ENCODE measurements at places on chromosomes 2 and 18.

- DNase-seq: no peak
Observed at GRCh38 chr2:105636109-105636740, 108.5 kb upstream of the NCK2 start.

GRCh38 chr2:170972296-170973224 is 43.5 kb downstream of the GORASP2 start:
- DNase-seq: no peak

GRCh38 chr2:201420442-201421113 is 30.7 kb downstream of the TRAK2 start:
- DNase-seq: no peak

DNA sequence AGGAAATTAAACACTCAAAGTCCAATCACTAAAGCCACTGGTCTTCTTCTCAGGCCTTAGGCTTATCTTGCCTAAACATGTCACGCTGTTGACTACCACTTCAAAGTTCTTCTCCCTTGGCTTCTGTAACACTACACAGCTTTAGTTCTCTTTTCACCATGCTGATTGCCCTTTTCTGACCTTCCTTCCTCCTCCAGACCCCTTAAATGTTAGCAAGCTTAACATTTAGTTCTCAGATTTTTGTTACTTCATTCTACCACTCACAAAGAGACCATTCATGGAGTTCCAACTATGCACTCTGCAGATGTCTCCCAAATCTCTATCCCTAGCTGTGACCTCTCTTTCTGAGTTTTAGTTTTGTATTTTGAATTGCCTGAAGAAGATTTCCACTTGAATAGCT is 64.4 kb downstream of the TTC21B start:
- DNase-seq: no peak

DNA sequence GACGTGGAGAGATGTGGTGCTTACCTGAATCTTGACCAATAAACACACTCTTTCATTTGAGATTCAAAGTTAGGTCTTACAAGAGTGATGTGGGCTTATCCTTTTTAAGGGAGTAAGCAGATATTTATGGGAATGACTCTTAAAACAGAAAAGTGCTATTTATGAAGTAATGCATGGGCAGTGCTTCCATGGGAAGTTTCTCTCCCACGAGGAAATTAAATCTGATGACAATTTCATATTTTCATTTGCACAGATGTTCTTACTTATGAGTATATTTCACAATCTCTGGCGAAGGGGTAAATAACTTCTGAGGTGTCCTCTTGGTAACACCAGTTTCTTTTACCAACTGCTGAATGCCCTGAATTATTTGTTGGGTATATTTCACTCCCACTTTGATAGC is 21.0 kb downstream of the PNPT1 start:
- DNase-seq: no peak

DNA sequence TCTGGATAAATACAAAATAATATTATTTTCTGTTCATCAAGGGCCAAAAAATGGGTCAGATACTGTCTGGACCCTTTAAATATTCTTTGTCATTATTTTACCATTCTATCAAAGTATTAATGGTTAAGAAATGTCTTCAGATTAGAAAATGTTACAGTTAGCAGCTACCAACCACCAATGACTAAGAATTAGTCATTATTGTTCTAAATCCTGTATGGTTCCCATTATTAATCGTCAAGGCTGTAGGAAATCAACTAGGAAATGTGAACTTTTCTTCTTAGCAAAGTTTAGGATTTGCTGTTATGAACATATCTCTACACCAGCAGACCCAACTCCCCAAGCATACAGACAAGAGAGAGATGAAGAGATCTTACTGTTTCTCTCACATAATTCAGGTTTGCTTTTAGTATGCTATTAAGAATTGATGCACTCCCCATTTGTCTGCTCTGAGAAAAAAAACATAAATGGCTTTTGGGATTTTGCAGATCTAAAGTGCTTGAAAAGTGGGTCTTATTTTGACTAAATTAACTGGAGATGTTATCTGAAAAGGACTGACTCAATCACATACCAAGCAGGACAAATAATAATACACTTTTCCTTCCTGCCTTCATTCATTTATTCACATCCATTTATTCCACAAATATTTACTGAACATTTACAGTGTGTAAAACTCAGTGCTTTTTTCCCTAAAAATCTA is 147.7 kb downstream of the PPP1R1C start:
- DNase-seq: no peak

GRCh38 chr2:98552499-98553179 is 55.7 kb downstream of the COA5 start:
- DNase-seq: no peak

DNA sequence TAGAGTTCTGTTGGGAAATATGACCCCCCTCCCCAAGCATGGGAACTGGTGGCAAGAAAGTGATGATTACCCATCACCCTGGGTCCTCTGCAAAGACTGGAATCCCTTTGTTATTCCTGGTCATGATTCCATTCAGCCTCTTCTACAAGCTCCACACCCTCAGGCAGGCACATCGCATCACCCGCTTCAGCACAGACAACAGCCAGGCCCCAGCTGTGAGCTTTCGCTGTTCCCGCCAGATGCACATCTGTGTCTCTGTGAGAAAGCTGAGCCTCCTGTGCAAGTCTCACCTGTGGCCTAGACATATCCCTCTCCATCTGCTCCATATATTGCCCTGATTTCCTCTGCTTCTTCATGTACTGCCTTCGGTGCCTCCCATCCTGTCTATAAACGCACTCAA is 368.0 kb upstream of the RAB6C start:
- DNase-seq: no peak

GRCh38 chr2:207123776-207124391 is 41.9 kb downstream of the KLF7 start:
- DNase-seq: no peak

GRCh38 chr18:40985436-40985835 is 969.6 kb upstream of the PIK3C3 start:
- DNase-seq: no peak

- DNase-seq: no peak
Observed at GRCh38 chr2:221818616-221819320, 246.7 kb upstream of the EPHA4 start.

- DNase-seq: no peak
Observed at GRCh38 chr2:12592296-12592695, 124.4 kb upstream of the TRIB2 start.

- no peak for DNase-seq
Observed at GRCh38 chr2:223537651-223538601, 64.2 kb downstream of the SCG2 start.

GRCh38 chr2:146776596-146776995 is 1068.2 kb upstream of the ACVR2A start:
- no peak for DNase-seq

GRCh38 chr2:98727369-98728087 is 3.4 kb downstream of the MGAT4A start:
- DNase-seq: no peak

- no peak for DNase-seq
Observed at GRCh38 chr18:55546851-55547704, 40.9 kb downstream of the TCF4 start.

- no peak for DNase-seq
Observed at GRCh38 chr2:157486596-157487270, 42.8 kb upstream of the CYTIP start.

- DNase-seq: no peak
Observed at GRCh38 chr2:227739351-227739750, 6.3 kb upstream of the SCYGR8 start.

- no peak for DNase-seq
Observed at GRCh38 chr2:44740678-44741077, 200.8 kb upstream of the SIX3 start.

DNA sequence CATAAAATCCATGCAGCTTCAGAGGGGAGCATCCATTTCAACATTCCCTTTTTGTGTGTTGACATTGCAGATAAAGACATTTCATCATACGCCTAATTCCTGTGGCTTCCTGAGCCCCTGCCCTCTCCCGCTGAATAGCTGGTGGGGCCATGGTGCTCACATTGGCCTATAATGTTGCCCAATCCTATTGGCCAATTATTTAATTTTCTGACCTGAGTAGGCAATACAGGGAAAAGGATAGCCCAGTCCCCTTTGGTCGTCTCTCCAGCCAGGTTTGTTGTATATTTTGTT is 163.8 kb upstream of the MYCN start:
- DNase-seq: no peak

DNA sequence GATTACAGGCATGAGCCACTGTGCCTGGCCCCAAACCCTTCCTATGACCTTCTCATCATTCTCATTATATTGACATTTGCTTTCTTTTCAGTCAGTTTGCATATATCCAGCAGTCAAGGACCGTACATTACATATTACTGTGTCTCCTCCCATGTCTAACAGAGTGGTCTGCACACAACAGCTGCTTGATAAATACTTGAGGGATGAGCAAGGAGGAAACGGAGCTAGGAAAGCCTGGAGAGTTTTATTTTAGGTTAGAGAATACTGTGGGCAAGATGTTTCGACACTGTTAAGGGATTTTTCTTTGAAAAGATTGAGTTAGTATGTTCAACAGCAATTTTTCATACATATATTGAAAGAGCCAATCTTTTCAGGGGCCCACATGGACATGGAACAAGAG is 76.2 kb upstream of the CHRNA1 start:
- DNase-seq: no peak

DNA sequence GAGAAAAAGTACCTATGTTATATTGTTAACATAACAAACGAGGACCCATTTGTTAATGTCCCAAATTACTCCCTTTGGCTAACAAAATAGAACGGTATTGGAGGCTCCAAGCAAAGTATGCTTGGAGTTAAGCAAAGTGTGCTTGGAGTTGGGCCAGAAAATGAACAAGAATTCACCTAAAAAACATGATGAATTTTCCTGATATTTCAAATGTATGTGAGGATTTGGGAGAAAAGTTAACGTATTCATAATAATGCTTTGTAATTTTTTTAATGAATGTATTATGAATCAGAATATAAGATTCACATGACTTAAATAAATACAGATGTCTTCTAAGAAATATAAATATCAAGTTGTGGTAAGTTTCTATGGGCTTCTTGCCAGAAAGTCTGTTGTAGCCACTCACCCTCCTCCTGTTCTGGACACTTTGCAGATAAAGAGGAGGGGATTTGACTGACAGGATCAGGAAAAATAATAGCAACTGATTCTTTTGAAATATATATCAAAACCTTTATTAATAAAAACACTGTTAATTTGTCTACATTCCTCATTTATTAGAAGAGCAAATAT is 423.7 kb upstream of the MMADHC start:
- DNase-seq: no peak

- no peak for DNase-seq
Observed at GRCh38 chr18:72325307-72325706, 218.8 kb downstream of the CBLN2 start.

GRCh38 chr2:63047321-63048279 is 3.0 kb upstream of the OTX1 start:
- DNase-seq: no peak

GRCh38 chr2:100691846-100692245 is 128.1 kb upstream of the NPAS2 start:
- DNase-seq: no peak

DNA sequence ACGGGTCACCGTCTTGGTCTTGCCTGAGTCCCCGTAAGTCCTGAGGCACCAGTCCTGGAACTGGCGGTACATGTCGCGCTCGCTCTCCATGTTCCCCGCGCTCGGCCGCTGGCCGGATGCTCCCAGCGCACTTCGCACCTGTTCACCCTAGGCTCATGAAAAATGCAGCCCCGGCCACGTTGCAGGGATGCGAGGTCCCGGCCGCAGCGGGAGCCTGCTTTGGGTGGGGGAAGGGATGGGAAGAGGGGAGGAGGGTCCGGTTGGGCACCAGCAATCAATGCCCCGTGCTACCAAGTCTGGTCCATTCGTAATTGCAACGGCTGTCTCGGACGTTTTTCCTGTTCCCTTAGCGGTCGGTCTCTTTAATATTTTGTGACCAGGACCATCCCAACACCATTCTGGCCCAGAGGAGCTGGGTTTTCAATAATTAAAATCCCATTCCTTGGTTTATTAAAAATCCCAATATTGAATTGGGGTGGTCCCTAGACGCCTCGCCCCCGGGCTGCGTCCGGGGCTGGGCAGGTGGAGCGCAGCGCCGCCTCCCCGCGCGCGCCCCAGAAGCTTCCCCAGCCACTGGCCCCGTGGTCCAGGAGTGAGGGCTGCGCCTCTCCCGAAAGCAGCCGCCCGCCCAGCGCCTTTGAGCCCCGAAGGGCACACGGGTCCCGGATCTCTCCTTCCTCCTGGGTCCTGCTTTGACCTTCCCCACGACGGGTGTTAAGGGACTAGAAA is 1.4 kb downstream of the NOL4 start:
- peak; percentile 1 for DNase-seq

GRCh38 chr2:30351116-30351515 is 95.9 kb upstream of the LCLAT1 start:
- DNase-seq: no peak

DNA sequence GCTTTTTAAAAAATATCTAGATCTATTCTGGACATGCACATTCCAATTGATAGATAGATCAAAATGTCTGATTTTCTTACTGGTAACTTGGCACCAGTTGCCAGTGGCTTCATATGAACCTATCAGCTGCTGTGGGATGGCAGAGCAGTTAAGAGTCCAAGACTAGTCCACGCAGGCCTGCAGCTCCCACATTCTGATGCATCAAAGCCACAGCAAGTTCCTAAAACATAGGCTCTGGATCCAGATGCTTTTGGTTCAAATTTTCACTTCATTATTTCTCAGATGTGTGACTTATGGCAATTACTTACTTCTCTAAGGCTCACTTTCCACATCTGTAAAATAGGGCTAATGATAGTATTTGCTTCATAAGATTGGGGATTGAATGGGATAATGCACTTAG is 48.0 kb upstream of the CYP1B1 start:
- DNase-seq: no peak

GRCh38 chr2:224524657-224525056 is 60.5 kb downstream of the CUL3 start:
- no peak for DNase-seq

- peak; percentile 27 for DNase-seq
Observed at GRCh38 chr2:72915907-72916742, 1.2 kb upstream of the EMX1 start.

DNA sequence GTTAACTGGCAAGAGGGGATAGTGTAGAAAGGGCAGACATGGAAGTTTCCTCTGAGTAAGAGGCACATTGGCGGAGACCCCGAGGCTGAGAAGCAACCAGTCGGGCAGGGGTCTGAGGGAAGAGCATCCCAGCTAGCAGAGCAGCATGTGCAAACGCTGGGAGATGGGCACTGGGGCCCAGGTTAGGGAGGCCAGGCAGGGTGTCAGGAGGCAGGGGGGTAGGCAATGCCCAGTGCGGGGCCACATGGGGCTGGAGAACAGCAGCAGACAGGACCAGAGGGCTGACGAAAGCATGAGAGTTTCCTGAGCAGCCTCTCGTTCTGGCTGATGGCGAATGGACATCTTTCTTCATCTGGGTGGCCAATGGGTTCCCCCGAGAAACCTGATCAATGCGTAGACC is 88.2 kb downstream of the INPP5D start:
- no peak for DNase-seq

GRCh38 chr2:105112345-105112744 is 74.5 kb downstream of the MRPS9 start:
- DNase-seq: no peak

DNA sequence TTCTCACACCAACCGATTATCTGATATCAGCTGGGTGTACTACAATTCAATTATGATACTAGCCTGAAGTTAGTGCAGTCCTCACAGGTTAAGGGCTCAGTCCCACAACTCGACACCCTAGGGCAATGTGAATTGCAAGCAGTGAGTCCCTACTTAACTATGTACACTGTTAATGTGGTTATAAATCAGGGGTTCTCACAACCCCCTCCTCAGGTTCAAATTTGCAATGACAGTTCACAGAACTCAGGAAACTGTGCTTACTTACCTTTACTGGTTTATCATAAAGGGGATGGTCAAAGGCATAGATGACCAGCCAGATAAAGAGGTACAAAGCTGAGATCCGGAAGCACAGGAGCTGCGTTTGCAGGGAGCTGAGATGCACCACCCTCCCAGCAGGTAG is 1379.1 kb upstream of the CDH2 start:
- no peak for DNase-seq

- no peak for DNase-seq
Observed at GRCh38 chr2:35447215-35447614, 908.4 kb upstream of the CRIM1 start.
